ENCODE measurements at places on chromosomes 7 and 10.

DNA sequence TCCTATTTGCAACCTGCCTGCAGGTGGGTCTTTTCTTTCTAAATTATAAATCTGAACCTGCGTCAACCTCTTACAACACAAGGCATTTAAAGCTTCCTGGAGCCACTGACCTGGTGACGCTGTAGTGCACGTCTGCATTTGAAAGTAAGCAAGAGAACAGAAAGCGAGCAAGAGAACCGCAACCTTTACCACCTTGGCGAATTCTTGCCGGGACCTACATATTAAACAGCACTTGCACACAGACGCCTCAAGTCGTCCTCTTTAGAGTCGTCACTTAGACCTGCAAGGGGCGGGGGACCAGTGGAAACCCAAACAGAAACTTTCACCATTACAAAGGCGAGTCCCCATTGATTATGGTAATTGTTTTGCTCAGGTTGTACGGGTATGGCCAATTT is 9.5 kb downstream of the GLI3 start:
- no peak for DNase-seq

GRCh38 chr10:5810225-5810624 is 3.0 kb downstream of the GDI2 start:
- DNase-seq, result no peak

DNA sequence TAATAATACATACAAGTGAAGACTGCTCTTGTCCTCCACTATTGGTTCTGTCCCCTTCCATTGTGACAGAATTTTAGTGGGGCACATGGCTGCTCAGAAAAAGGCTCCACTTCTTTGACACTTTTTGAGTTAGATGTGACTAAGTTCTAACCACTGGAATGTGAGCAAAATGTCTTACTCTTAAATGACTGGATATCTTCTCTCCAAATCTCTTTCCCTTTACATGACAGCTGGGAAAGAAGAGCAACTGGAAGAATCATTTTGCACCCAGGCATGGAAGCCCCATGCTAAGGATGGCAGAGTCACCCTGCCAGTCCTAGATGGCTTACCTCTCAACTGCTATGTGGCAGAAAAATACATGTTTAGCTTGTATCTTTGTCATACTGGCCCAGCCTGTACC is 97.7 kb downstream of the CACNA2D1 start:
- no peak for DNase-seq

DNA sequence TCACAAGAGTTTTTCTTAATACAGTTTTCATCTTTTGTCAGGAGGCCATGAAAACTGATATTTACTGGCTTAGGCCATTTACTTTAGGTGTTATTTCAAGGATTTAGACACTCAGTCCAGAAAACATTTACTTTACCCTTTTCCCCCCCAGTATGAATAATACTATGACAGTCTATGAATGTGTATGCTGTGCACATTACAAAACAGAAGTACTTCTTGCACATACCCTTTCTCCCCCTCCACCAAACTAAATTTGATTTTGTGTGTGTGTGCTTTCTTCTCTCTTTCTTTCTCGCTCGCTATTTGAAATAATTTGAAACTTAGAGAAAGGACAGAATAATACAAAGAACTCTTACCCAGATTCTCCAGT is 41.3 kb downstream of the RBM33 start:
- no peak for DNase-seq

DNA sequence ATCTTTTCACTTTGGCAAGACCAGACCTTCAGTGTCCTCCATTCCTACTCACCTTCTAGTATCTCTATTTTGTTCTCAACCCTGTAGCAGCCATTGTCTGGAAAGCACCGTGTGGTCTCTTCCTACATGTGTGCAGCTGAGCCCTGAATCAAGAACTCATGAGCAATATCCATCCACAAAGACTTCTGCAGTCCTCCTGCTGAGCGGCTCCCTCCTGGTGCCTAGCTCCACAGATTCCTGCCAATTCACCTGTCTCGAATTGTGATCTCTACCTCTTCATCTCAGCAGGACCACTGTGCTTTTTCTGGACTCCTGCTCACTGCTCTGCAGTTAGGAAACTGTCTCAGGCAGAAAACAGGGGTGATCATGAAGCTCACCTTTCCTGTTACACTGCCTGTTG is 118.8 kb downstream of the RELN start:
- DNase-seq, result no peak

DNA sequence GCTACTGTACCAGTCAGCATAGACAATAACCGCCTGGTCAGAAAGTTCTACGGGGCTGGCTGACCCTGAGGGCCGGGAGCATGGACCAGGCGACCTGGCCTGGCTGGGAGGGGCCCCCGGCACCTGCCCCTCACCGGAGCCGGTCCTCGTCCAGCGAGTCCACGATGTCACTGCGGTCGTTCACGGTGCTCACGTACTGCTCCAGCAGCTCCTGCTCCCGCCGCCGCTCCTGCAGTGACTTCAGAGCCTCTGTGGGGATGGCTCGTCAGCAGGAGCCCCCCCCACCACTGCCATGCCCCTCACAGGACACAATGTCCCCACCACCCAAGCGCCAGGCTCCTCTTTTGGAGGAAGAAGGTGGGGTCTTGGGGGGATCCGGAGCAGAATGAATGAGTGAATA is 22.7 kb downstream of the MICALL2 start:
- DNase-seq, result no peak

- no peak for DNase-seq
These were observed 227.2 kb downstream of the PLXNA4 start for GRCh38 chr7:132349075-132349474.

DNA sequence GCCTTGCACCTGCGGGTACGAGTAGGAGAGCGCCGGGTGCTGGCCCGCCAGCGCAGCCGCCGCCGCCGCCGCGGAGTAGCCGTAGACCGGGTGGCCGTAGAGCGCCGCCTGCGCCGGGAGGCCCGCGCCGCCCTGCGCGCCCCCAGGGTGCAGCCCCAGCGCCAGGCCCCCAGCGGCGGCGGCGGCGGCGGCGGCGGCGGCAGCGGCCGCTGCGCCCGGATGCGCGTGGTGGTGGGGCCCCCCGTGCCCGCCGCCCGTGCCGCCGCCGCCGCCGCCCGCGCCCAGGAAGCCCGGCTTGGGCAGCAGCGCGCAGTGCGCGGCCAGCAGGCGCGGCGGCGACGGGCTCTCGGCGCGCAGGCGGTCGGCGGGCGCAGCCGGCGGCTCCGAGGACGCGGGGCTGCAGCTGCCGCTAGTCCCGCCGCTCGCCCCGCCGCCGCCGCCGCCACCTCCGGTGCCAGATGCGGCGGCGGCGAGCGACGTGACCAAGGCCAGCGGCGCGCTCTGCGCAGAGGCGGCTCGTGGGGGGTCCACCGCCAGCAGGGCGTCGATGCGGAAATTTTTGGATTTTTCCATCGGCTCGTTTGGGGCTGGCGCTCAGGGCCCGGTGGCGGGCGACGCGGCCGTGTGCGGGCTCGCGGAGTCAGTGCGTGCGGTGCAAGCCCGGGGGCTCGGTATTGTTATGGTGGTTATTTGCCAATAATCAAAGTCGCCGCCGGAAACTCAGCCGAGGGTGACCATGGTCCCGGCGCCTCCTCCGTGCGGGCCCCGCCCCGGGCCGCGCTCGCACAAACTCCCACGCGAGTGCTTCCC is 480 bp downstream of the MNX1 start:
- DNase-seq, result no peak

DNA sequence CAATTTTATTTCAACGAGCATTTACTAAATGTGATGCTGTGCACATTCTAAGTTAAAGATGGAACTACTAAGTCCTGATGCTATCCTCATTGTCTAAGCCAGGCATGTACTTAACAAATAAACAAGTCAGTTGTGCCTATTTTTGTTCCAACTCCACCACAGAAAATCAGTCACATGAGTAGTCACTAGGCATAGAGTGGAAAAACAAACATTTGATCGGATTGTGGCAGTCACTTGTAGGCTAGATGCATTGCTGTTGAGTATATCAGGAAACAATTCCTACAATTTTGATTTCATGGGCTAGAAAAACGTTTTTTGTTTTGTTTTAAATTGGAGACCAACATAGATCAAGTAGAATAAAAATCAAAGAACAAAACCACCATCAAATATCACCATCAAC is 177.6 kb upstream of the SLC25A13 start:
- no peak for DNase-seq

GRCh38 chr10:80416479-80417098 is 8.2 kb downstream of the PRXL2A start:
- DNase-seq, result no peak

- DNase-seq, result no peak
These were observed 39.2 kb downstream of the WBP1L start for GRCh38 chr10:102782673-102783551.

DNA sequence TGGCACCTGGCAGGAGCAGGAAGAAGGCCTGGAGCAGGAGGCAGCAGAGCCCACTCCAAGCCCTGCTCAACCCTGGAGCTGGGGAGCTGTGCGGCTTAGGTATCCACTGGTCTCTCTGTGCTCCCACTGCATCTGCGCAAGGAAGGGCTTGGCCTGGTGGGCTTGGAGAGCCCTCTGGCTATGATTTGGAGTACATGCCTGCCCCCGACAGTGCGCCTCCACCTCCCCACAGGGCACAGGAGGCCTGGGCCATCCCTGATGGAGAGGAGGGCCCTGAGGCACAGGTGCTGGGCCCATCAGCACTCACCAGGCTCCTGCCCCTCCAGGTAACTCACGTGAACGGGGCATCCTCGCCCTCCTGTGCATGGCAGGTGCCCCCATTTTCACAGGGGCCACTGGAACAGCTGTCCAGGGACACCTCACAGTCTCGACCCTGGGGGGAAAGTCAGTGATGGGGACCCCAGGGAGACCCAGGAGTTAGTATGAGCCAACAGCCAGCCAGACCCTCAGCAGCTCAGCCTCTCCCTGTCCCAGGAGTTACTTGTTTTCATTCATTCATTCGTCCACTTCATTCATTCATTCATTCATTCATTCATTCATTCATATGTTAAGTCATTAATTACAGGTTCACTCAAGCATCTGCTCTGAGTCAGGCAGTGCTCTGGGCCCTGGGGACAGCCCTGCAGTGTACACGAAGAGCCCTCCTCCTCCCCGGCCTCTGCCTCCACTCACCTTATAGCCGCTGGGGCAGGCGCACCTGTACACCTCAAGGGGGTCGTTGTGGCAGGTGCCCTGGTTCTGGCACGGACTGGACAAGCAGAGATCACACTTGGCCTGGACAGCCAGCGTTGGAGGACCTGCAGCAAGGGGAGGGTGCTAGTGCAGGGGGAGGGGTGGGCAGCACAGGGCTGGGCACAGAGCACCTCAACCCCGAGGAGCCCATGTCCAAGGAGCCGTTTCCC is 167.2 kb downstream of the SLIT1 start:
- no peak for DNase-seq

DNA sequence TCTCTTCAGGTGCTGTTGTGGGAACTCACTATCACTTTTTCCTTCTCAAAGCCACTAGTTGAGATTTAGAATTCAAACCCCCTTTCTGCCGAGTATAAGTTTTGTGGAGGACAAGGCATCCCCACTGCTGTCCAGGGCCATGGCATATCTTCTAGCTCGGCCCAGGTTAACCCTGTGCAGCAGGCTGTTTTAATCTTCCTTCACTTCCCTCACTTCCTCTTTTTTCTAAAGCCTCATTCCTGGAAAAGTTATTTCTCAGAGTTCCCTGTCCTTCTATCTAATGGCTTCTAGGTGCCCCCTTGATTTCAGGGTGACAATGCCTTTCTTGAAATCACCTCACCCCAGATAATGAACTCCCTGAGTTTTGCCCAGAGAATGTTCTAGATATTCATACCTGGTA is 222.3 kb downstream of the SNX10 start:
- DNase-seq, result no peak

GRCh38 chr7:2719007-2719406 is 31.0 kb downstream of the AMZ1 start:
- DNase-seq, result peak; percentile 51

- DNase-seq, result no peak
These were observed 24.7 kb downstream of the ST7 start for GRCh38 chr7:116978006-116978405.

DNA sequence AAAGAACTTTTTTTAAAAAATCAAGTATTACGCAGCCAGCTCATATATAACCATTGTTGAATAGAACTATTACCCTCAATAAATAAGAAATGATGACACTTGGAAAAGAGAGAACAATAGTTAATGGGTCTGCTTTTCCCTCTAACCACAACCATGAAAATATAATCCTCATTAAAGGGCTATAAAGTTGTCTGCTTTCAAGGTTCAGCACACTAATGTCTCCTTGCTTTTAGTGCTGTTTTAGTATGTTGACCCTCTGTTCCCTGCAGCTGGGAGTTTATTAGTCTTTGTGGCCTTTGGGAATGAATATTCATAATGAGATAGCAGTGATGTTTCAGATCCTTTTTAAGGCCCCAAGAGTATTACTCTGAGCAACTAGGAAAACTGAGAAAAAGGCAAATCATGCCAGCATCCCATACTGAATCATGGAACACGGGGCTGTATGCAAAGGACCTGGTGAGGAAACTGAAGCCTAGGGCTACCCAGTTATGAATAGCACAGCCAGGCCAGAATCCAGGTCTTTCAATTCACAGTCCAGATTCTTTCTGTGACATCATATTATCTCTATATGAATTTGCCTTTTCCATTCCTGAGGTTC is 332.0 kb upstream of the LRGUK start:
- no peak for DNase-seq

- no peak for DNase-seq
These were observed 133.1 kb downstream of the IQUB start for GRCh38 chr7:123401295-123401694.

- DNase-seq, result no peak
These were observed 53.0 kb downstream of the PDZD8 start for GRCh38 chr10:117322260-117322659.

GRCh38 chr7:112887337-112887736 is 97.1 kb upstream of the TMEM168 start:
- DNase-seq, result no peak

All from activated T-helper 1 cell treated with anti-CD3 and anti-CD28 coated beads, Interleukin-2, amount 50 U/mL, for 16 hours (primary cell).